ENCODE measurements at places on chromosomes 5 and 9. TPM values are rescaled to one million over a fixed set of nuclear protein-coding genes. Genes with fewer than 3 reads are reported as not detected.

DNA sequence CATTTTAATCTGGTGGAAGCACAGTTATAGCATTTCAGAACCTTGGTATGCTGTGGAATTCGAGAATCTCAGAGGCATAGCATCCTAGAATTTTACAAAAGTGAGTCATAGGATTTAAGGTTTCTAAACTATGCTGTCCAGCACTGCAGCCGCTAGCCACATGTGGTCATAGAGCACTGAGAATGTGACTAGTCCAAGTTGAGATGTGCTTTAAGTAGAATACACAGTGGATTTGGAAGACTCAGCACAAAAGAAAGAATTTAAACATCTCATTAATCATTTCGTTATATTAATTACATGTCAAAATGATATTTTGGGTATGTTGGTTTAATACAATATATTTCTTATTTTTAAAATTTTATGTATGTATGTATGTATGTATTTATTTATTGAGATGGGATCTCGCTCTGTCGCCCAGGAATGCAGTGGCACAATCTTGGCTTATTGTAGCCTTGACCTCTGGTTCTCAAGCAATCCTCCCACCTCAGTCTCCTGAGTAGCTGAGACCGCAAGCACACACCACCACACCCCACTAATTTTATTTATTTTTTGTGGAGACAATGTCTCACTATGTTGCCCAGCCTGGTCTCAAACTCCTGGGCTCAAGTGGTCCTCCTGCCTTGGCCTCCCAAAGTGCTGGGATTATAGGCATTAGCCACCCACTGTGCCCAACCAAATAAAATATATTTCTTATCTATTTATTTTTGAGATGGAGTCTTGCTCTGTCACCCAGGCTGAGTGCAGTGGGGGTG lies 20.4 kb upstream of the RPS14 start:
- DNase-seq: no peak

DNA sequence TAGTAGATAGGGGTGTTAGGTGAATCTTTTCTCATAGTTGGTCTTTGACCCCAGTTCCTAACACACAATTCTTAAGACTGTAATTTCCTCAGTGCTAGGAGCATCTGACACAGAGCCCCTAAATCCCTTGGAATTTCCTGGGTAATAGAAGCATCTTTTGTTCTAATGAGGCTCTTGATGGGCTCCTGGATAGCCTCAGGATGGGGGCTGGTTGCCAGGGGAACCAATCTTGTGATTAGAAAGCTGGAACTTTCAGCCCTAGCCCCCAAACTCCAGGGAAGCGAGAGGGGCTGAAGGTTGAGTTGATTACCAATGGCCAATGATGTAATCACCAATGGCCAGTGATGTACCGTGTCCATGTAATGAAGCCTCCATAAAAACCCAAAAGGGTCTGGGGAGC lies 44.5 kb downstream of the CCDC125 start:
- no peak for DNase-seq

DNA sequence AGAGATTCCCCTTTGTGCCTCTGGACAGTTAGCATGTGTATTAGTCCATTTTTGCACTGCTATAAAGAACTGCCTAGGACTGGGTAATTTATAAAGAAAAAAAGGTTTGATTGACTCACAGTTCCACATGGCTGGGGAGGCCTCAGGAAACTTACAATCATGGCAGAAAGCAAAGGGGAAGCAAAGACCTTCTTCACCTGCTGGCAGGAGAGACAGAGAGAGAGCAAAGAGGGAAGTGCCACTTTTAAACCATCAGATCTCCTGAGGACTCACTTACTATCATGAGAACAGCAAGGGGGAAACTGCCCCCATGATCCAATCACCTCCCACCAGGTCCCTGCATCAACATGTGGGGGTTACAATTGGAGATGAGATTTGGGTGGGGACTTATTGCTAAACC lies 6.0 kb downstream of the CFAP90 start:
- DNase-seq: no peak

BNC2 gene
- total RNA-seq: 196 TPM

GRCh38 chr9:134229466-134230091 lies 65.2 kb upstream of the RNU6ATAC start:
- DNase-seq: no peak

DNA sequence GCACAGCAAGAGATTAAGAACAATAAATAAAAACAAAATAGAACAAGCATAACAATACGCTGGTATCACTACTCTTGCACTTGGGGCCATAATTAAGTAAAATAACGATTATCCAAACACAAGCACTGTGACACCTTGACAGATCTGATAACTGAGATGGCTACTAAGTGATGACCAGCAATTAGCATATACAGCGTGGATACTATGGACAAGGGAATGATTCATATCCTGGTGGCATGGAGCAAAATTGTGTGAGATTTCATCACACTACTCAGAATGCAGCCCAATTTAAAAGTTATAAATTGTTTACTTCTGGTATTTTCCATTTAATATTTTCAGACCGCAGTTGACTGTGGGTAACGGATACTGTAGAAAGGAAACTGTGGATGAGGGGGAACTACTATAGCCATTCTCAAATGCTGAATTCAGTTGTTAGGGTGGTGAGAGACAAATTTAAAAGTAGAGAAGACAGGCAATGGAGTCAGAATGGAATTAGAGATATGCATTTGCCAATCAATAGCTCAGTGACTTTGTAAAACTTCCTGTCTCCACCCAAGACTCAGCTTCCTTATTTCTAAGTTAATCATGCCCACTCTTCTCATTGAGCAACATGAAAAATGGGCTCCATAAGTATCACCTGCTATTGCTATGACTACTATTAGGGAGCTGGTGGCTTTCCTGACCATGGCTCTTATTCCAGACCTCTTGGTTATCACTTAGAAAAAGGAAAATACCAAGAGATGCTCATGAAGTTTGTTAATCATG lies 300.8 kb downstream of the TRIM32 start:
- DNase-seq: no peak

DNA sequence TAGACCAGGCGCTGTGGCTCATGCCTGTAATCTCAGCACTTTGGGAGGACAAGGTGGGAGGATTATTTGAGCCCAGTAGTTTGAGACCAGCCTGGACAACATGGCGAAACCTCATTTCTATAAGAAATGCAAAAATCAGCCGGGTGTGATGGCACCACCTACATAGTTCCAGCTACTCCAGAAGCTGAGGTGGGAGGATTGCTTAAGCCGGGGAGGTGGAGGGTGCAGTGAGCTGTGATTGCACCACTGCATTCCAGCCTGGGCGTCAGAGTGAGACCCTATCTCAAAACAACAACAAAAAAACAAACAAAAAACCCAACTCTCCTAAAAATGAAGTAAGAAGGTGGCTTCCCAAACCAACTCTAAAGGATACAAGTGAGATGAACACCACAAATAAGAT lies 23.0 kb downstream of the IARS1 start:
- no peak for DNase-seq
